Dermis microvascular lymphatic vessel endothelial cell (primary cell): ENCODE measurements at places on chromosomes 5 and 9. TPM values are rescaled to one million over a fixed set of nuclear protein-coding genes. Genes with fewer than 3 reads are reported as not detected.

DNA sequence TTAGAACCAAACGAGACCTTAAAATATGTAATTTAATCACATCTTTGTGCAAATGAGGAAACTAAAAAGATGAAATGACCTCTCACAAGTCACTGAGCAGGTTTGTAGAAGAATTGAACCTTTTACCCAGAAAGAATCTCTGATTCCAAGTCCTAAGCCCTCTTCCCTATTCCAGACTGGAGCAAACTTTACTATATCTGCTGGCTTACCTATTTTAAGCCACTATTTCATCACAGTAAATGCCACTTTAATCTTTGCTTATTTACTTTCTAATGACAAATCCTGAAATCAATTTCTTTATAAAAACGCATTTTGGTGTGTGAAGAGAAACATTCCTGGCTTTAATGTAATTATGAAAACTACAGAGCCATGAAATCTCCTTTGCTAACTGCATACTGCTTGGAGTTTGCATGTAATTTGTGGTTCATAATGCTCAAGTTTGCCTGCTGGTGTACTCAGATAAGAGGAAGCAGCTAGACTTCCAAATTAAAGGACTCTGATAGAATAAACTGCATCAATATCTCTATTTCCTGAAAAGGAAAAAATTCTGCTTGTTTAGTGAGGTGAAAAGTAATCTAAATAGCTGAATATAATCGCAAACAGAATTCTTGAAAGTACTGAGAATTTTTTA, 121.2 kb downstream of the RAB3C start:
- DNase-seq: no peak

GRCh38 chr5:95941756-95942155, 19.9 kb downstream of the ELL2 start:
- no peak for DNase-seq

PTCH1 gene
- 2.6 and 3.3 TPM in 2 replicates for total RNA-seq

DAB2IP gene
- total RNA-seq: 15.3 and 25.4 TPM in 2 replicates

HAVCR1 gene
- not detected in 2 replicates for total RNA-seq
